ENCODE measurements at places on chromosomes 7 and 10.

- no peak for DNase-seq
Measured at GRCh38 chr10:49632406-49633317, 18.8 kb downstream of the CHAT start.

GRCh38 chr10:75107756-75108683 is 3.4 kb upstream of the SAMD8 start:
- no peak for DNase-seq

DNA sequence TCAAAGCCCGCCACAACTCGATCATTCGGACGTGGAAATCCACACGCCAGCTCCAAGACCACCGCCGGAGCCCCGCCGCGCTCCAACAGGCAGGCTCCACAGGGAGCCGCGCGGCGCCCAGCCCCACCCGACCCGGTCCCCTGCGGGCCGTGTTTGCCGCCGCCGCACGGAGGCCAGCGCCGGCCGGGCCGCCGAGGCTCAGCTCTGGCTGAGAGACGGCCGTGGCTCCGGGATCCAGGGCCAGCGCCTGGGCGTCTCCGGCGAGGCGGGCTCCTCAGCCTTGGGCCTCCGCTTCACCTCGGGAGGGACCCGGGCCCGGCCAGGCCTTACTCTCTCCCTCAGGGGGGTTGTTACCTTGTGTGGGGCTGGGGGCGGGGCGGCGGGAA is 333 bp downstream of the SMNDC1 start:
- DNase-seq, result no peak

GRCh38 chr10:68826764-68827591 is at the start of gene STOX1:
TSS of gene STOX1 (plus strand) at chr10:68827531. CDS start at chr10:68827624, 93 bp downstream.
- DNase-seq, result peak; percentile 17

- no peak for DNase-seq
Measured at GRCh38 chr10:110530131-110530831, 32.6 kb downstream of the DUSP5 start.

- no peak for DNase-seq
Measured at GRCh38 chr7:139651308-139651707, 126.5 kb downstream of the HIPK2 start.

GRCh38 chr7:88316456-88316855 is 9.8 kb upstream of the STEAP4 start:
- no peak for DNase-seq

DNA sequence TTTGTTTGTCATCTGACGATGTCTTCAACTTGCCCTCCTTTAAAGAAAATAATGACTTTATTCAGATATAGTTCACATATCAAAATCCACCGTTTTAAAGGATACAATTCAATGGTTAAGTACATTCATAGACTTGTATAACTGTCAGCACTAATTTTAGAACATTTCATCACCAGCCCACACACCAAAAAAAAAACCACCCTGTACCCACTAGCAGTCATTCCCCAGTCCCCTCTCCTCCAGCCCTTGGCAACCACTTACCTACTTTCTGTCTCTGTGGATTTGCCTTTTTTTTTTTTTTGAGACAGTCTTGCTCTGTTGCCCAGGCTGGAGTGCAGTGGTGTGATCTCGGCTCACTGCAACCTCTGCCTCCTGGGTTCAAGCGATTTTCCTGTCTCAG is 5.3 kb upstream of the HILPDA start:
- no peak for DNase-seq

GRCh38 chr10:14774797-14775196 is at the start of gene FAM107B:
TSS of gene FAM107B (minus strand) at chr10:14774897. CDS start at chr10:14774663, 234 bp downstream.
- DNase-seq, result no peak

DNA sequence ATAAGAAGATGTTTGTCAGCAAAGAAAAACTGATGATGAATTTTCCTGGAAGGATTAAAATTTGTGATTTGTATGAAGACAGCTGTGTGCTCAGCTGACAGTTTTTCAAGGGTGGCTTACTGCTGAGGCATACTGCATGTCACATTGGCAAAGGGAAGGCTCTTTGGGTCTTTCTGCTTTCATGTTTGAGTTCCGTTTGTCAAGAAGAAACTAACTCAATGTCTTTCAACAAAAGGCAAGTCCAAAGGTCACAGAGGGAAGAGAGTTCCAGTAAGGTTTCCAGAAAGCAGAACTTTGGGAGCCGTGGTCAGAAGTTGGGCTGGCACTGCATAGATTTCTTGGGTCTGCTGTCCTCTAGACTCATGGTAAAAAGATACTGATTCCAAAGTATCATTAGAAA is 16.9 kb downstream of the DYDC2 start:
- no peak for DNase-seq

GRCh38 chr10:4131407-4132215 is 346.6 kb upstream of the KLF6 start:
- no peak for DNase-seq

- no peak for DNase-seq
Measured at GRCh38 chr10:44947371-44948152, 12.0 kb upstream of the RASSF4 start.

DNA sequence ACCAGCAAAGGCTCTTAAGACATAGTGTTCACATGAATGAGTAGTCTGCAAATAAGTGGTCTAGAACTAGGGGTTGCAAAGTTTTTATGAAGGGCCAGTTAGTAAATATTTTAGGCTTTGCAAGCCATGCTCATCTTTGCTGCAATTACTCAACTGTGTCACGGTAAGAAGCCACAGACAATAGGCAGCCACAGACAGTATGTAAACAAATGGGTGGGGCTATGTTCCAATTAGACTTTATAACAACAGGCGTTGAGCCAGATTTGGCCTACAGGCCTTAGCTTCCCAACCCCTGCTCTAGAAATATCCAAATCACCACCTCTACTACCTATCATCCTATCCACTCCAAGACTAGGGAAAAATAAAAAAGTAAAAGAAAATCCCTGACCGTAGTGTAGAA is 9.2 kb downstream of the IKZF5 start:
- DNase-seq, result no peak

DNA sequence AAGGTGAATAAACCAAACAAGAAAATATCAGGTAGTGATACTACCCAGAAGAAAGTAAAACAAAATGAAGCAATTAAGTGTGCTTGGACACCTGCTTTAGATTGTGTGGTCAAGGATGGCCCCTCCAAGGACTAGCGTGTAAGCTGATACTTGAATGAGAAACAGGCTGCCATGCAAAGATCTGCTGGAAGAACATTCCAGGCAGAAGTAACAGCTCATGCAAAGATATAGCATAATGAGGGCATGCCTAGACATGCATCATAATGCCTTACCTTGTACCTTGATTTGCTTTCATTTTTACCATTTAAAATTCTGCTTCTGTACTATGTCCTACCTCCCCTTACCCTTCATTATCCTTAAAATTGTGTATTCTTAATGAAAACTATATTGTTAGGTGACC is 74.8 kb upstream of the HDAC9 start:
- DNase-seq, result no peak

DNA sequence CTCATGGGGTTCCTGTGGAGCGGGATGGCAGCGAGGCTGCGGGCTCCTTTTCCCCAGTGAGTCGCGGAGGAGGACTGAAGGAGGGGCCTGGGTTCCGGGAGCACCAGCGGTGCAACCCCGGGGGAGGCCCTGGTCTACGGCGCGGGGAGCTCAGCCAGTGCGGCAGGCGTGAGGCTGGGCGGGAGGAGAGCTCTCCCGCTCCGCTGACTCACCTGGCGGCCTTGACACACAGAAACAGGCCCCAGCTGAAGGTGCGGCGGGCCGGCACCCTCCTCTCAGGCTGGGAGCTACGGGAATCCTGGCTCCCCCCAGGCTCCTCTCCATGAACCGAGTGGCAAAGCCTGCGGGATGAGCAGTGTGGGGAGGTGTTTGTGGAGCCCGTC is 6.8 kb upstream of the NOM1 start:
- no peak for DNase-seq

DNA sequence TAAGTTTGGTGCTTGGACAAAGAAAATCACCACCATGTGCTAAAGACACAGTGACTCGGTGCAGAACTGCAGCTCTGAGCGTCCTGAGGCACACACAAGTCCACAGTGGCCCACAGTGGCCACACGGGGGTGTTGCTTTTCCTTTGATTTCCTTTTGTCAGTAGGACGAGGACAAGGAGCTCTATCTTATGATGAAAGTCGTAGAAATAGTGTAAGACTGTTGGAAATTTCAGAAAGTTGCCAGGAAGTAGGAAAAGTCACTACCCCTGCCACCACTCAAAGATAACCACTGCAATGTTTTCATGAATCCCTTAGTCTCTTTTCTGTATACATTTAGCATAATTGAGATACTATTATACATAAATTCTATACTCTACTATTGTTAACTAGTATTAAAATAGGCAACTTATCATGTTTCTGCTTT is 146.0 kb downstream of the TNS3 start:
- no peak for DNase-seq

- DNase-seq, result no peak
Measured at GRCh38 chr7:79837915-79838314, 296.7 kb upstream of the GNAI1 start.

GRCh38 chr10:63320683-63321082 is 145.1 kb downstream of the JMJD1C start:
- no peak for DNase-seq

DNA sequence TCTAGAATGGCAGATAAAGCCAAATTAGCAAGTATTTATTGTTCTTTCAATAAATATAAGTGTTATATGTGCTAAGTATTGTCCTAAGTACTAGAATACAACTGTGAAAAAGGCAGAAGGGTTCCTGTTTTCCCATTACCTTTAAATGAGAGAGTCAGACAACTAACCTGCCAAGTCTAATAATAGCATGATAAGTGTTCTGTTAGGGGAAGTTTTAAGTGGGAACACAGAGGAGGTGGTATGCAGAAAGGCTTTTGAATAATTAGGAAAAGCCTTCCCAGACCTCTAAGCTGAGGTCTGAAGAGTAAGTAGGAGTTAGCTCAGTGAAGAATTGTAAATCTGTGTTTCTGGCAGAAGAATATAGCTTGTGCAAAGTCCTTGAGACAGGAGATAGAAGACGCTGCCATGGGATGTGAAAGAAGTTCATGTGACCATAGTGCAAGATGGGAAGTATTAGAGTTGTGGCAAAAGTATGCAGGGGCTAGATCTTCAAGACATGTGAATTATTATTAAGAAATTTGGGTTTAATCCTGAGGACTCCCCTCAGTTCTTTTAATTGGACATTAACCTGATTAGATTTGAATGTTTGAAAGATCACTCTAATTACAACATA is 12.5 kb downstream of the SHOC2 start:
- no peak for DNase-seq

DNA sequence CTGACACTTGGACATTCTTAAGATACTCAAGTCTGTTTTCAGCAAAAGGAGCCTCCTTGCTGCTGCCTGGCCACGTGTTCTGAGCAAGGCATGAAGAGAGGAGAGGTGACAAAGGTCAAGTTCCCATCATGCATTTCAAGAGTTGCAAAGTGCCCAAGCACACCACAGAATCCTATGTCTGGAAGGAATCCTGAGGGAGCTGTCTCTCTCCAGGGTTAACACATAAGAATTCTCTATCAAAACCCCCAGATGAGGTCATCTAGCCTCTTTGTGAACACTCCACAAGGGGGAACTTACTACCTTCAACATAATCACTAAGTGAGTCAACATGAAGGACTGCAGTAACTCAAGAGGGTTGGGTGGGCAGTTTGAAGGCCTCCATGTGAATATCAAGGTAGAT is 155.5 kb downstream of the RNF216 start:
- DNase-seq, result no peak

GRCh38 chr7:150744041-150744656 is 6.9 kb downstream of the GIMAP5 start:
- DNase-seq, result no peak

GRCh38 chr7:99679400-99680191 is at the start of gene CYP3A5:
TSS of gene CYP3A5 (minus strand) at chr7:99679996. CDS start at chr7:99679896, 100 bp downstream.
- no peak for DNase-seq

GRCh38 chr7:24440892-24441291 is 132.4 kb upstream of the PALS2 start:
- no peak for DNase-seq

DNA sequence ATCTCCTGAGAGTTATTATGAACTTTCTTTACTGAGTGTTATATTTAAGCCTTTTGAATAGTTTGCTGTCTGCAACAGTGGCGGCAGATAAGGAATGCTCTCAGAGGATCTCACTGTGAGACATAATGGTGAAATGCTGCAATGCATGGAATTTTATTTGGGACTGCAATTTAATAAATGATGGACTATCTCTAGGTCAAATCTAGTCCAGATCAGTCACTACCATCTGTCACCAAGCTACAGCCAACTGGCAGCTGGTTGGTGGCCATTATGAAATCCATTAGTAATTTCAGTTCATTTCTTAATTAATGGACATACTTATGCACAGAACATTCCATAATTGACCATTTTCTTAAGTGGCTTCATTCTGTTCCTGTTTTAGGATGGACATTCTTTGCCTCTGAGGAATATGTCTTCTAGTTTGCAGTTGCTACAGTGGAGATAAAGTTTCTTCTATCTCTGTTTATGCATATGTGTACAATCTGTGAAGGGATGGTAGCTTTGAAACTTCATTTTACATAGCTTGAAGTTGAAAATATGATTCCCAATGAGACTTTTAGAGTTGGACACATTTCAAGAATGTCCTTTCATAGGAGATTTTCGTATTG is 586.6 kb downstream of the SUGCT start:
- no peak for DNase-seq

GRCh38 chr7:135802697-135803096 is 54.1 kb upstream of the FAM180A start:
- no peak for DNase-seq

GRCh38 chr10:79063661-79064492 is 4.9 kb upstream of the ZMIZ1 start:
- no peak for DNase-seq

- DNase-seq, result no peak
Measured at GRCh38 chr10:86734207-86734988, 22.0 kb upstream of the BMPR1A start.

GRCh38 chr10:104317269-104317710 is 21.0 kb downstream of the ITPRIP start:
- DNase-seq, result no peak

Measured in activated naive CD8-positive, alpha-beta T cell treated with anti-CD3 and anti-CD28 coated beads, Interleukin-2, amount 50 U/mL, for 16 hours (primary cell).